ENCODE measurements at places on chromosomes 11 and 22.

DNA sequence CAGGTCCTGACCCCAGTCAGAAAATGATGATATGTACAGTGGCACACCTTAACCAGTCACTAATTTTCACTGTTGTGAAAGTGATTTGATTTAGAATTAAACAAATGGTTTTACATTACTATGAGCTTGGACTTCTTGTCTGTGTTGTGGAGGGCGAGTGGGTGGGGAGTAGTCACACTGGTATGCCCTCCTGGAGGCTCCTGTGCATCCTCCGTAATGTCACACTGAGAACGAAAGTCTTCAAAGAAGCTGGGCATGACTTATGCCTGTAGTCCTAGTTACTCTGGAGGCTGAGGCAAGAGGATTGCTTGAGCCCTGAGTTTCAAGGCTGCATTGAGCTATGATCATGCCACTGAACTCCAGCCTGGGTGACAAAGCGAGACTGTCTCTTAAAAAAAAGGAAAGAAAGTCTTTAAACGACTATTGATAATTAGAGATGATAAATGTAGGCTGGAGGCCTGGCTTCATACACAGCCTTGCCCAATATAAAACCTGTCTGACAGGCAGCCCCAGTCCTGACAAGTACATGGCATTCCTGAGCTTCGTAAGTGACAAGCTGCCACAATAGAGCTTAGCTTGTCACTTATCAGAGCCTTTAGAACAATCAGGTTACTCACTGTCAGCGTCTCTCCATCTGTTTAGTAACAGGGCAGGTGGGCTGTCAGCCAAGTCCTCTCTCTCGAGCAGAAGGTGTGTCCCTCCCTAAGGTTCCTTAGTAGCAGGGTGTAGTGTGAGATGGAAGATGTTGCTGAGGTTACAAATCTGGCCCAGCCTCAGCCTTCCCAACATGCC lies 5.0 kb upstream of the LIMK2 start:
- no peak for DNase-seq

DNA sequence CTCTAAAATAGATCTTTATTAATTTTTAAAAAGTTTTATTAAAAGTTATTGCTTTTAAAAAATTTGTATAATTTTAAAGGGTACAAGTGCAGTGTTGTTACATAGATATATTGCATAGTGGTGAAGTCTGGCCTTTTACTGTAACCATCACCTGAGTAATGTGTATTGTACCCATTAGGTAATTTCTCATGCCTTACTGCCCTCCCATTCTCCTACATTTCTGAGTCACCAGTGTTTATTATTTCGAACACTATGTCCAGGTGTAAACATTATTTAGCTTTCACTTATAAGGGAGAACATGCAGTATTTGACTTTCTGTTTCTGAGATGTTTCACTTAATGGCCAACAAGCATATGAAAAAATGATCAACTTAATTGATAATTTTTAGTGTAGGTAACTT lies 2.3 kb downstream of the OR51G1 start:
- no peak for DNase-seq

GRCh38 chr11:15970506-15971214 lies 385.7 kb downstream of the SOX6 start:
- DNase-seq: no peak

GRCh38 chr22:17672417-17672991 lies 33.9 kb downstream of the BCL2L13 start:
- DNase-seq: no peak
